ENCODE measurements at places on chromosomes 1 and 21.

DNA sequence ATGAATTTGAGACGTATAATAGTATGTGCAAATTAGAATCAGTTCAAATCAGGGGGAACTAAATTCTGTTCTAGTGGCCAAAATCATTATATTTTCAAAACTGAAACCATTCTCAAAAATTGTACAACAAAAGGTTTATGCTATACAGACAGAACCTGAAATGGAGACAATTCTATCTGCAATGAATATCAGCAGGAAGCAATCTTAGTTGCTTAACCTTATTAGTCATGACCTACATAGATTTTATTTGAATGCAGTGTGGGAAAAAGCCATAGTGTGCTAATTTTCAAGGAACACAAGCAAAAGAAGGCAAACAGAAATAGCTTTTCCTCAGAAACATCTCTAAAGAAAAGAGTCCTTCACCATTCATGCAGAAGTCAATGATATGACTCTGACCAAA lies 6.5 kb downstream of the AK5 start:
- no peak for DNase-seq

DNA sequence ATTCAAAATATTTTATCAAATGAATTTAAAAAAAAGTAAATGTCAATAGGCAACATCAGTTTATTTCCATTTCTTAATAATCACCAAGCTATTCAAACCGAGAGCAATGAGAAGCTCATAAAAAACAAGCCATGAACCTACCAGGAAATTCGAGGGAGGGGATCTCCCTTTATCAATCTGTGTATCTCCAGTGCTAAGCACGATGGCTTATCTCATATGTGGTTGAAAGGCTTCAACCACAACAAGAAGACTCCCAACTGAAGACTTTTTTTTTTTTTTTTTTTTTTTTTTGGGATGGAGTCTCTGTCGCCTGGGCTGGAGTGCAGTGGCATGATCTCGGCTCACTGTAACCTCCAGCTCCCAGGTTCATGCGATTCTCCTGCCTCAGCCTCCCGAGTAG lies 833.3 kb downstream of the USP25 start:
- DNase-seq: no peak

DNA sequence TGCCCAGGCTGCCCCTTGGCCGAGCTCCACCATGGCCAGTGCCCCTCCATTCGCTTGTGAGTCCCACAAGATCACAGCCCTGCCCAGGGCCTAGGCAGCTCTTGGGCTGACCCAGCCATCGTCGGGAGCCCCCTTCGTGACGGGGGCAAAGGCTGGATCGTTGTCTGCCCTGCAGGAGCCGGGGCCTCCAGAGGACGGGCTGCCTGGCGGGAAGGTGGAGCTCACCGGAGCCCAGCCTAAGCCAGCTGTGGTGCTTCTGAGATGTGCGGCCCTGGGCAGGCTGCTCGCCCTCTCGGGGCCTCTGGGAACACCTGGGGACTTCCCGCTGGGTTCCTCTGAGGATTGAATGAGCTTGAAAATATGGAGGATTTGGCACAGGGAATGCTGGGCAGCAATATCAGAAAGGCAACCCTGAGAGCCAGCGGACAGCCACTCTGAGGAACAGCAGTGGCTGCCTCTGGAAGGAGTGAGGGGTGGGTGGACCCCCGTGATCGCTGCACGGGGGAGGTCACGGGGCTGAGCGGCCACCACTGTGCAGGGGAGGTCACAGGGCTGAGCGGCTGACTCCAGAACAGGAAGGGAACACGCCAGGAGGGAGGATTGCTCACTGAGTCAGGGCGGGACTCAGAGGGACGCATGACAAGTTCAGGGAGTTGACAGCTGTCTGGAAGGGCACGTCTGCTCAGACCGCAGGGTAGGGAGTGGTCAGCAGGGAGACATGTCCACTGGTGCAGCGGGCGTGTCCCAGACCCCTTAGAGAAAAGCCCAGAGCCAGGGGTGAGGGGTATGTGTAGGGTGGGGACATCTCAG lies 19.3 kb downstream of the TP73 start:
- no peak for DNase-seq

GRCh38 chr1:15680561-15681348 lies 3.4 kb upstream of the PLEKHM2 start:
- DNase-seq: no peak

- no peak for DNase-seq
Observed at GRCh38 chr21:32544697-32545096, 40.6 kb downstream of the TCP10L start.

Measured in stimulated activated CD4-positive, alpha-beta T cell treated with anti-CD3 and anti-CD28 coated beads, Interleukin-2, amount 100 ng/mL, for 48 hours (primary cell).